ENCODE measurements at places on chromosomes 4 and X.

DNA sequence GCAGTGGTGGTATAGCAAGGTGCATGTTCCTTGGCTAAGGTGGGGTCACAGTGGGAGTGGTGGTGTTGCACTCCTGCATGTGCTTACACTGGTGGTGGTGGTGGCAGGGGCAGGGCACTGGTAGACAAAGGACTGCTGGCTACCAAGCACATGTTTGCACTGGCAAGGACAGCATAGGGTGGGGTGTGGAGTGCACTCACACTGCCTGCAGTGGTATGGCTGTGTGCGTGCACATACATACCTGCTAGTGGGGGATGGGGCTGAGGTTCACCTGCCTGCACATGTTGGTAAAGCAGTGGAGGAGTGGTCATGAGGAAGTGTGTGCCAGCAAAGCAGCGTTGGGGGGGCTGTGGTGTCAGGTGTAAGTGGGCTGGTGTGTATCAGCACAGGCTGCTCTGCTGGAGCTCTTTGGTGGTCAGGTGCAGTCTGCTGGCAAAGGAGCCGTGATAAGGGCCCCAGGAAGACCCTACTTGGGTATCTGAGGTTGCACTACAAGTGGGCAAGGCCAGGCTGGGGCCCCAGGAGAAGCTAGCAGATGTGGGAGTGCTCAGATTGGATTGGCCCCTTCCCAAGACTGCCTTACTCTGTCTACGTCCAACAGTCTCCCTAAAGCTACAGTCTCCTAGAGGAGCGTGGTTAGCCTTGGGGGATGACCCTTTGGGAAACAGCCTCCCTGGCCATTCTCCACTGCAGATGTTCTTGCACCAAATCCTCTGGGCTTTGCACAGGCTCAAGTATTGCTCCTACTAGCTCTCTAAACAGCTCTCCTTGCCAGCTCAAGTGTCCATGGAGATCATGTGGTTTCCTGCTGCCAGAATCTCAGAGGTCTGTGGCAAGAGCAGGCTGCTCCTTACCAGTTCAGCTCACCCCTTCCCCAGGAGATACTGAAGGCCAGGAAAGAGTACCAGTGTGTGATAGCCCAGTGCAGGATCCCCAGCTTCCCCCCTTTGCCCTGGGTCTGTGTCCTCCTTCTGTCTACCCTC lies 486.3 kb upstream of the PABPC4L start:
- no peak for DNase-seq

DNA sequence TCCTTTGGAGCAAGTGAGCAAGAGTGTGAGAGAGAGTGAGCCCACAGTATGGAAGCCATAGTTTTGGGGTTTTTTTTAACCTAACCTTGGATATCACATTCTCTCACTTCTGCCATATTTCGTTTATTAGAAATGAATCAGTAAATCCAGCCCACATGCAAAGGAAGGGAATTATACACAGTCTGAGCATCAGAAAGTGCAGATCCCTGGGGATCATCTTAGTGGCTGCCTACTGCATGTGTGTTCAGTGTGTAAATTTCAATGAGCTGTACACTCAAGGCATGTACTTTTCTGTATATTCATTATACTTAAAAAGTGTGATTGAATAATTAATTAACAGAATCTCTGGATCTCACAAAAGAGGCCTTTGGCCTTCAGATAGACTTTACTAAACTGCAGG lies 133.8 kb upstream of the PRPS2 start:
- DNase-seq: no peak

DNA sequence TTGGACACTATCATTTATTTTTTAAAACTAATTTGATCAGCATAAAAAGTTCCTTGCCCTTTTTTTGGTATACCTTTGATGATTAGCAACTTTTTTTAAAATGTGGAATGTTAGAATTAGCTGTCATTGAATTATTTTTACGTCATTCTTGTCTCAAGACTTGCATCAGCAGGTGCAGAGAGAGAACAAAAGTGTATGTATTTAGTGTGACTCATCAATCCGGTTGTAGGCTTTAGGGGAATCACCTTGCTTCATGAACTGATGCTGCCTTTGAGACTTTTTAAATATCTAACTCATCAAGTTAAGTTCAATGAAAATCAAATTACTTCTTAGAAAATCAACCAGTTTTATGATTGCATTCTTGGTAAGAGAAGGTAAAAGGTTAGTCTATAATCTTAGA lies 125.1 kb downstream of the ARX start:
- DNase-seq: no peak

- no peak for DNase-seq
Measured at GRCh38 chr4:155608225-155608885, 58.3 kb upstream of the GUCY1A1 start.

All from skin of body (tissue), 3 donors.